ENCODE measurements at places on chromosomes 3 and 15. TPM values are rescaled to one million over a fixed set of nuclear protein-coding genes. Genes with fewer than 3 reads are reported as not detected.
A peak's percentile ranks its signal among the peaks of the same experiment; 100 is the strongest.

GRCh38 chr15:91887921-91888373, 34.4 kb downstream of the SLCO3A1 start:
- peaks cover 3% of the 10 kb centered on the region for H3K36me3 ChIP-seq
- H3K4me3 ChIP-seq = no peak overlapping the region
- no peak overlapping the region for H3K27ac ChIP-seq
- H3K27me3 ChIP-seq = no peaks in the 10 kb centered on the region
- DNase-seq = no peak

GRCh38 chr3:128998561-128998960, 2.5 kb upstream of the EFCC1 start:
- no peak for DNase-seq
- H3K27ac ChIP-seq = no peak overlapping the region
- H3K27me3 ChIP-seq = peaks cover 17% of the 10 kb centered on the region
- peaks cover 61% of the 10 kb centered on the region for H3K4me1 ChIP-seq
- no peaks in the 10 kb centered on the region for H3K36me3 ChIP-seq

DNA sequence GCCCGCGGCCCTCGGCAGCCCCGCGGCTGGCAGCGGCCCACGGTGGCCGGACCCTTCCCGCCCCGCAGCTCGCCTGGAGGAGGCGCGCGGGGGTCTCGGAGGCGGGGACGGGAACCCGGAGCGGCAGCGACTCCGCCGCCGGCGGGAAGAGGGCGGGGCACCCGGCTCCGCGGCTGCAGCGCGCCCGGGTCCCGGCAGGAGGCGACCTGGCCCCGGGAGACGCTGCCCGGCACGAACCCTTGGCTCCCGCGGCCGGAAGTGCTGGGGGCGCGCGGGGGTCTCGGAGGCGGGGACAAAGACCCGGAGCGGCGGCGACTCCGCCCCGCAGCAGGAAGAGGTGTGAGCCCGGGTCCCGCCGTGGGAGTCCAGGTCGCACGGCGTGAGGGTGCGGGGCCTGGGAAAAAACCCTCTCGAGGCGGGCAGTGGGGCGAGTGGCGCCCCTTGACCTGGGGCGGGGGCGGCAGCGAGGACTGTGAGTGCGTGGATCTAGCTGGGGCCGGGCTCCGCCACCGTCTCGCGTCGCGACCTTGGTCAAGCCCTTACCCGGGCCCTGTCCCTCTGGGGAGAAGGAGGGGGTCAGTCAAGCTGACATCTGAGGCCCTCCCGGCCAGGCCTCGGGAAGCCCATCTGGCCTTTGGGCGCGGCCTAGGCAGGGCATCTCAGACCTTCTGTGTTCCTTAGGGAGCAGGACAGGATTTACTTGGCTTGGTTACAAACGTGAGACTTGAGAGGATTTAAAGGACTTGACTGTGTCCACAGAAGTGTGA, at the start of gene CIB2:
Gene CIB2, minus strand, starts transcription at position 151 of the 767 bp plus-strand sequence. CDS start 230 bp downstream, outside the sequence.
- peaks cover 47% of the 10 kb centered on the region for H3K4me1 ChIP-seq
- peak within 1 kb of the TSS; percentile 88 for H3K4me3 ChIP-seq
- H3K36me3 ChIP-seq = no peaks in the 10 kb centered on the region
- H3K27me3 ChIP-seq = no peaks in the 10 kb centered on the region

GRCh38 chr3:58329922-58330413, 2.7 kb upstream of the PXK start:
- H3K27ac ChIP-seq = no peak overlapping the region
- H3K27me3 ChIP-seq = no peaks in the 10 kb centered on the region
- no peak overlapping the region for H3K4me3 ChIP-seq
- H3K36me3 ChIP-seq = no peaks in the 10 kb centered on the region

DNA sequence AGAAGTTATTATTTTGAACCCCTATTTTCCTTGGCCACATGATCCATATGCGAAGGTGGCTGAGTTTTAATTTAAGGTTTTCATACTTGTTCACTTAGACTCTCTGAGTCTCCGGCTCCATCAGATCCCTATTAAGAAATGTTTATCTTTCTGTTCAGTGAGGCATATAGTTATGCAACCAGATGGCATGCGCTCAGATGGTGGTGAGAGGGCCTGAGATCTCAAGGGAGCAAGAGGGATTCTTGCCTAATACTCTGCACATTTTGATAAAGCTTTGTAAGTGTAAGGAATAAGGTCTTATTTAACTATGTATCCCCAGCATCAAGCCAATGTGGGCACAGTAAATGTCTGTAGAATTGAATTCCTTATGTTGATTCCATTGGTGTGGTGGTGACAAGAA, 78.9 kb upstream of the DPH6 start:
- no peak overlapping the region for H3K4me3 ChIP-seq
- H3K4me1 ChIP-seq = no peaks in the 10 kb centered on the region
- H3K27me3 ChIP-seq = peaks cover 8% of the 10 kb centered on the region
- no peak overlapping the region for H3K27ac ChIP-seq
- no peak for DNase-seq

GRCh38 chr15:51132384-51133139, 37.9 kb upstream of the TNFAIP8L3 start:
- DNase-seq = no peak
- no peak overlapping the region for H3K27ac ChIP-seq
- no peaks in the 10 kb centered on the region for H3K4me1 ChIP-seq
- H3K27me3 ChIP-seq = peaks cover 11% of the 10 kb centered on the region

DNA sequence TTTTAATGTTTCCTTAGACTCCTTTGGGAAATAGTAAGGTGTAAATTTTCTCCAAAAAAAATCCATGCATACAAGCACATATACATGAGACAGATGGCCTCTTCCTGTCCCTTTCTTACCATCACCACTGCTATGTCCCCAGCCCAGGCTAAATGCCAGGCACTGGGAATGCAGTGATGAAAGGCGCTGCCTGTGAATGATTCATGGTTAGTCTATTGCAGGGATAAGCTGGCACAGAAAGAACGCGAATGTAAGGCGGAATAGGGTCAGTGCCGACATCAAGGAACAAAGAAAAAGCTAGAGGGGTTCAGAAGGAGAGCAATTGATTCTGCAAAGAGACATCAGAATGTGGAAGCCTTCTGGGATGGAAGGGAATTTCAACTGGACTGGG, 36.2 kb upstream of the CFAP161 start:
- H3K27me3 ChIP-seq = peaks cover 35% of the 10 kb centered on the region
- DNase-seq = no peak
- no peak overlapping the region for H3K27ac ChIP-seq
- no peaks in the 10 kb centered on the region for H3K36me3 ChIP-seq
- H3K4me3 ChIP-seq = no peak overlapping the region
- peaks cover 7% of the 10 kb centered on the region for H3K4me1 ChIP-seq

DNA sequence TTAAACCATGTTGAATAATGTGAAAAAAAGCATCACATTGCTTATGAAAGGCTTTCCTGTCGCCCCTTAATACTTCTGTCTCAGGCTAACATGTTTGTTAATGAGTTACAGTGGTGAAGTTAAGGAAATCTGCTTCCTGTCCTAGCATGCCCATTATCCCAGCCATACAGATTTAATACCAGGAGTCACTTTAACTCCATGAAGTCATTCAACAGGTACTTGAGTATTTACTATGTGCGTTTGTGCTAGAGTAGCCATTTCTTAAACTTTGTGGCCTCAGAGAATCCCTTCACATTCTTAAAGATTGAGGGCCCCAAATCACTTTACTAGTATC, 10.1 kb upstream of the SETD5 start:
- H3K4me1 ChIP-seq = peaks cover 56% of the 10 kb centered on the region
- H3K27me3 ChIP-seq = no peaks in the 10 kb centered on the region
- H3K36me3 ChIP-seq = no peaks in the 10 kb centered on the region
- DNase-seq = no peak
- H3K4me3 ChIP-seq = no peak overlapping the region

GRCh38 chr3:110589341-110589740, 482.3 kb upstream of the NECTIN3 start:
- no peaks in the 10 kb centered on the region for H3K4me1 ChIP-seq
- no peak overlapping the region for H3K27ac ChIP-seq
- H3K4me3 ChIP-seq = no peak overlapping the region
- H3K27me3 ChIP-seq = peaks cover 5% of the 10 kb centered on the region

- no peak overlapping the region for H3K27ac ChIP-seq
- no peaks in the 10 kb centered on the region for H3K36me3 ChIP-seq
- no peak overlapping the region for H3K4me3 ChIP-seq
- peaks cover 1% of the 10 kb centered on the region for H3K4me1 ChIP-seq
- DNase-seq = no peak
Observed at GRCh38 chr3:156620901-156621300, 53.5 kb upstream of the TIPARP start.

- peaks cover 49% of the 10 kb centered on the region for H3K4me1 ChIP-seq
- no peak for DNase-seq
- no peaks in the 10 kb centered on the region for H3K36me3 ChIP-seq
Observed at GRCh38 chr15:74873756-74874424, 725 bp upstream of the SCAMP2 start.

GRCh38 chr15:39365161-39365560, 215.7 kb upstream of the THBS1 start:
- H3K4me1 ChIP-seq = no peaks in the 10 kb centered on the region
- H3K36me3 ChIP-seq = no peaks in the 10 kb centered on the region
- no peak overlapping the region for H3K4me3 ChIP-seq
- no peak overlapping the region for H3K27ac ChIP-seq
- peaks cover 4% of the 10 kb centered on the region for H3K27me3 ChIP-seq

DNA sequence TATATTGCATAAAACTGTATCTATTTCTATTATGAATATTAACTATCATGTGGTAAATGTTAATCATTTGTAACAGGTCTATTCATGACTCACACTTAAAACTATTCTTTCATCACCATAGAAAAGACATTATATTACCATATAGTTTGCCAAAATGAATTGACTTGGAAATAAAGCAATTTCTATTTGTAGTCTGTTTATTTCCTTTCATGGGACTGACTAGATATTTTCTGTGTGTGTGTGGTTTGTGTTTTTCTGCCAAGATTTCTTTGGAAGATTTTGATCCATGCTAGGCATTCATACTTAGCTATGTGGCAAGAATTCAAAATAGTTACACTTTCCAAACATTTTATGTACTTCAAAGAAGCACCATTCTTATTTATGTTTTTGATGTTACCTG, 522.5 kb upstream of the AGTR1 start:
- H3K36me3 ChIP-seq = no peaks in the 10 kb centered on the region
- no peak overlapping the region for H3K4me3 ChIP-seq
- H3K27me3 ChIP-seq = no peaks in the 10 kb centered on the region
- DNase-seq = no peak
- H3K4me1 ChIP-seq = no peaks in the 10 kb centered on the region

DNA sequence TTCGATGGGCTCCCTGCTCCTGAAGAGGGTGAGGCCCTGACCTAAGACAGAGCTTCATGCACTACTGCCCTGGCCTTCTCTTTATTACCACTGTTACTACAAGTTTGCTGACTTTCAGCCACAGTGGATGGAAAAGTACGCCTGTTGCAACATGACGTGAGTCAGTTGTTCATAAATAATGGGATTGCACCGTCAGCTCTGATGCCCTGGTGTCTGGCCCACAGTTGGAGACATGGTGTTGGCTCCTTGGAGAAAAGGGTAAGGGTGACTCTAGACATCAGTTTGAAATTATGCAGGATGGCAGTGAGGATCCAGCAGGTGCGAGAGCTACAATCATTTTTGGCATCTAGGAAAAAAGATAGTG, 5.5 kb downstream of the PAQR5 start:
- no peak overlapping the region for H3K4me3 ChIP-seq
- H3K4me1 ChIP-seq = peaks cover 3% of the 10 kb centered on the region
- H3K27ac ChIP-seq = no peak overlapping the region
- no peak for DNase-seq

DNA sequence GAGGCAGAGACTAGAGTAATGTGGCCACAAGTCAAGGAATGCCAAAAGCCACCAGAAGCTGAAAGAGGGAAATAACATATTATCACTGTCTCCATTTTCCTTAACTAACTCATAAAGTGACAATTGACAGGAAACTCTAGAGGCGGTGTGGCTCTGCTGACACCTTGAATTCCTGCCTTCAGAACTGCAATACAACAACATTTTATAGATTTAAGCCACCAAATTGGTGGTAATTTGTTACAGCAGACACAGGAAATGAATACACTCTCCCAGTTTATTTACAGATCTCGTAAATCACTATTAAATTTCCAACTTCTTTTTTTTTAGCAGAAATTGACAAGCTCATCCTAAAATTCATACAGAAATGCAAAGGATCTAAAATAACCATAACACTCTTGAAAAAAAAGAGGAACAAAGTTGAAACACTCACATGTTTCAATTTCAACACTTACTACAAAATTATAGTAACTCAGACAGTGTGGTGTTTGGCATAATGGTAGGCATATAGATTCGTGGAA, 449.9 kb downstream of the OTOL1 start:
- no peaks in the 10 kb centered on the region for H3K36me3 ChIP-seq
- no peak overlapping the region for H3K27ac ChIP-seq
- no peaks in the 10 kb centered on the region for H3K27me3 ChIP-seq
- no peak for DNase-seq
- H3K4me1 ChIP-seq = no peaks in the 10 kb centered on the region
- H3K4me3 ChIP-seq = no peak overlapping the region

- no peak overlapping the region for H3K27ac ChIP-seq
- H3K4me3 ChIP-seq = no peak overlapping the region
- no peak for DNase-seq
- H3K36me3 ChIP-seq = peaks cover 25% of the 10 kb centered on the region
- H3K27me3 ChIP-seq = no peaks in the 10 kb centered on the region
- H3K4me1 ChIP-seq = peaks cover 6% of the 10 kb centered on the region
Observed at GRCh38 chr3:113600418-113601182, 68.2 kb downstream of the SIDT1 start.

GRCh38 chr15:38254051-38254883, 1.6 kb downstream of the SPRED1 start:
- H3K27ac ChIP-seq = no peak overlapping the region
- peak overlapping the region; percentile 81 for H3K4me3 ChIP-seq
- H3K4me1 ChIP-seq = peaks cover 34% of the 10 kb centered on the region
- H3K27me3 ChIP-seq = peaks cover 6% of the 10 kb centered on the region
- H3K36me3 ChIP-seq = no peaks in the 10 kb centered on the region
- DNase-seq = peak; percentile 11

- peak overlapping the region; percentile 84 for H3K27ac ChIP-seq
- no peak for DNase-seq
- H3K36me3 ChIP-seq = no peaks in the 10 kb centered on the region
- H3K4me1 ChIP-seq = peaks cover 45% of the 10 kb centered on the region
Observed at GRCh38 chr15:76310475-76311099, 682 bp downstream of the ETFA start.

The ENTPD3 gene
- total RNA-seq = not detected

The CHRNA7 gene
- not detected for total RNA-seq

The SNURF gene
- 31.0 TPM for total RNA-seq

The DUOXA1 gene
- 0.77 TPM for total RNA-seq

The SAXO2 gene
- total RNA-seq = 3.9 TPM

The MRAS gene
- 0.13 TPM for total RNA-seq

The UTS2B gene
- total RNA-seq = not detected

The SYNPR gene
- not detected for total RNA-seq

The PP2D1 gene
- total RNA-seq = not detected

The GOLGA8H gene
- total RNA-seq = not detected

The PRSS50 gene
- not detected for total RNA-seq

The SMCO1 gene
- total RNA-seq = not detected

Measured in naive thymus-derived CD8-positive, alpha-beta T cell (primary cell).